Ovary (tissue), 10 donors: ENCODE measurements at places on chromosomes 3 and 15. TPM values are rescaled to one million over a fixed set of nuclear protein-coding genes. Genes with fewer than 3 reads are reported as not detected.
A peak's percentile ranks its signal among the peaks of the same experiment; 100 is the strongest.

DNA sequence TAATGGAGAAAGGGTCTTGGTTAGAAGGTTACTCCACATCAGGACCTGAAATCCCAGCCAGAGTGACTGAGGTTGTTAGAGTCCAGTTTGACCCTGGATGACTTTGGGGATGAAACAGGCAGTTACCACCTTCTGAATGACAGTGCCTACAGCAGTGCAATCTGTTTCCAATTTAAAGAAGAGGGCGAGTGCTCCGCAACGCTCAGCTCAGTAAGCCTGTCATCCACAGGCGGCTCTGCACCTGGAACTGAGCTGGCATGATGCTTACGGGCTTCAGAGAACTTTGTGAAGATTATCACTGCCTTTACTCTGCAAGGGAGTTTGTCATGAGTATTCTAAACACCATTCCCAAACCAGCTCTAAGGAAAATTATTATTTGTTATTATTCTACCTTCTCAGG, 127.7 kb upstream of the SLC24A5 start:
- H3K4me3 ChIP-seq: no peak overlapping the region
- H3K36me3 ChIP-seq: no peaks in the 10 kb centered on the region
- H3K27me3 ChIP-seq: no peaks in the 10 kb centered on the region
- H3K4me1 ChIP-seq: no peaks in the 10 kb centered on the region

GRCh38 chr3:60313951-60314461, 937.2 kb downstream of the FHIT start:
- no peaks in the 10 kb centered on the region for H3K36me3 ChIP-seq
- H3K4me3 ChIP-seq: no peak overlapping the region
- no peaks in the 10 kb centered on the region for H3K4me1 ChIP-seq
- H3K27ac ChIP-seq: no peak overlapping the region
- no peaks in the 10 kb centered on the region for H3K27me3 ChIP-seq
- no peak for DNase-seq

DNA sequence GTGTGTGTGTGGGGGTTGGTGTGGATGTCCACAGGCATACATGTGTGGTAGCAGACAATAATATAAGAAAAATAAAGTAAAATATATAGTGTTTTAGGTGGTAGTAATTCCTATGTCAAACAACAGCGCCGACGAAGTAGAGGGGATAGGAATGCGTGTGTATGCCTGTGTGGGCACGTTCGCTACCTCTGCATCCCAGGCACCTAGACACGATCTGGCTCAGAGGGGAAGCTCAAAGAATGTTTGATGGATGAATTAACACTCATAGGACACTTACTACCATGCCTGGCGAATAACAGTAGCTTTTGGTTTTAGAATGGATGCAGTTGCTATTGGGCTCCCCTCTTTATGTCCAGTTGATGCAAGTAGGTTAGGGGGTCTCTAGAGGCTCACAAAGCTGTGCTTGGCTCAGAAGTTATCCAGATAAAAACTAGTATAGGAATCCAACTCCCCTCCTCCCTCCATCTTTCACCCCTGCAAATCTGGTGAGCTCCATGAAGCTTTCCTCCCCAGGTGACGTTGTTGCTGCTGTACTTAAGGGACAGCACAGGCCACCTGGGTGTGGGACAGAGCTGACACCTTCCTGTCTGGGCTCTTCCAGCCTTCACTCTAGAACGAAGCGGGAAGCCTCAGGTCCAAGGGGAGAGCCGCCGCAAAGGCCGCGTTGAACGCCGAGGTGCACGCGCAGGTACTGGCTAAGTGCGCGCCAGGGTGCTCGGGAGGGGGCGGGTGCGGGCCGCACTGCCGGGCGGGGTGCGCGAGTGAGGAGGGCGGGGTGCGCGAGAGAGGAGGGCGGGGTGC, 192.6 kb upstream of the LYSMD4 start:
- H3K27ac ChIP-seq: peak overlapping the region; percentile 21
- no peaks in the 10 kb centered on the region for H3K36me3 ChIP-seq
- H3K27me3 ChIP-seq: no peaks in the 10 kb centered on the region
- peak; percentile 41 for DNase-seq

GRCh38 chr3:126912027-126912422, 70.9 kb upstream of the PLXNA1 start:
- H3K4me1 ChIP-seq: no peaks in the 10 kb centered on the region
- no peak overlapping the region for H3K27ac ChIP-seq
- no peak for DNase-seq
- no peak overlapping the region for H3K4me3 ChIP-seq
- no peaks in the 10 kb centered on the region for H3K27me3 ChIP-seq

DNA sequence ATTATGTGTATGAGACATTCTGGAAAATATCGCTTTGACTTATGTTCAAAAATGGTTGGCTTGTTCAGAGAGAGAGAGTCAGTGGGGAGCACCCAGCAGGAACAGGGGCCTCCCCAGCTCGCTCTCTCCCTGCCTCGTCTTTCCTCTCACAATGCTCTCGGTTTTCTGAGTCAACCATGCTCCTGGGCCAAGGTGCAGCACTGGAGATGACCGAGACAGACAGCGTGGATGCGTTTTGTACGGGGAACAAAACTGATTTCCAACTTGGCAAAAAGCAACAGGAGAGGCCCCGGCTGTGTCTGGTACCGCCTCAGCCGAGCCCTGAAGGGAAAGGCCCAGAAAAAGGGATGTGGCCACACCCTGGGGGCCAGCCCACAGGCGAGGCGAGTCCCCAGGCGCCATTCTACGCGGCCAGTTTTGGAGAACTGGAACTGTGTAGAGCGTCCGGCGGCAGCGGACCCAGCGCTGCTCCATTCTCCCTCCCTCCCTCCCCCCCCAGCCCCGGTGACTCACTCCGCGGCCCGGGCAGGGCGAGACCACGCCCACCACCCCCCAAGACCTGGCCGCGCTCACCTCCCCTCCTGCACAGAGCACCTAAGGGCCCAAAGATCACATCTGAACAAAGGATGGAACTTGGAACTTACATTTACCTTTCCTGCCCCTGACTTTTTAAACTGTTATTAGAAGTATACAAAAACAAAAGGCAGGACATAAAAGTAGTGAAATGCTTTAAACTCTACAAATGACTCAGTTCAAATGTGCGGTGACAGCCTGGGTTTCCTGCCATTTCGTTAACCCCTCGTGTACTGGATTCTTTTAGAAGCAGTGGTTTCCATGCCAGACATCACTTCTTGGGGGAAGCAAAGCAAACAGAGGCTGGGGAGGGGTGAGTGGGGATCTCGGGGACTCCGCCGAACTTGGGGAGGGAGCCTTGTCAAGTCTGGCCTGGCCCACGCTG, 12.7 kb downstream of the ATP10A start:
- H3K4me1 ChIP-seq: peaks cover 5% of the 10 kb centered on the region
- H3K27ac ChIP-seq: peak overlapping the region; percentile 10
- H3K27me3 ChIP-seq: no peaks in the 10 kb centered on the region
- H3K36me3 ChIP-seq: no peaks in the 10 kb centered on the region
- DNase-seq: peak; percentile 64
- peak overlapping the region; percentile 30 for H3K4me3 ChIP-seq

- H3K36me3 ChIP-seq: no peaks in the 10 kb centered on the region
- no peaks in the 10 kb centered on the region for H3K4me1 ChIP-seq
- H3K27ac ChIP-seq: no peak overlapping the region
- no peaks in the 10 kb centered on the region for H3K27me3 ChIP-seq
- DNase-seq: no peak
These were observed 337.8 kb upstream of the TBC1D5 start for GRCh38 chr3:18080198-18080689.

BNC1 gene
- 31.6 TPM for total RNA-seq

DNA sequence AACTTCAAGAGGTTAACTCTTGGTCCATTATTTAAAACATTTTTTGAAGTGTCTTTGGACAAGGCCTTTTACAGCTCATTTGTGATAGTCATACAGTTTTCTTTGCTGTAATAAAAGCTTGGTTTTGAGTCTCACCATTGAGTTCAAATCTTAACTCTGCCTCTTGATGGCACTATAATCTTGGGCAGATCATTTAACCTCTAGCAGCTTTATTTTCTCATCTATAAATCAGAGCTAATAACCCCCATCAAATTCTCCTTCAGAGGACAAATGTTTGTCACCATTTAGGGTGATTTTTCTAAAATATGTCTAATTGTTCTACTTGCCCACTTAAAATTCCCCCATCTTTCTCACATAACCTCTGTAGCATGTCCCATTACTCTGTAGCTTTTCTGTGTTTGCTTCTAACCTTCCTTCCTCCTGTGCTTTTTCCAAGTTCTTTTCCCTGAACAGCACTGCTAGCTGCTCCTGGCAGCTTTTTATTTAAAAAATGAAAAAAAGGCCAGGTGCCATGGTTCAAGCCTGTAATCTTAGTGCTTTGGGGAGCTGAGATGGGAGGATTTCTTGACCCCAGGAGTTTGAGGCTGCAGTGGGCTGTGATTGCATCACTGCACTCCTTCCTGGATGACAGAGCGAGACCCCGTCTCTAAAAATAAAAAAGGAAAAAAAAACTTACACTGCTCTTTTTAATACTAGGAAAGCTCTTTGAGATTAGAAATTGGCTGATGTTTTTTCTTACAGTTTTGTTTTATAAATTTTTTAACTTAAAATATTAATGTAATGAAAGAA, 28.5 kb downstream of the UBE2E1 start:
- H3K27me3 ChIP-seq: no peaks in the 10 kb centered on the region
- no peaks in the 10 kb centered on the region for H3K36me3 ChIP-seq
- peaks cover 9% of the 10 kb centered on the region for H3K4me1 ChIP-seq
- no peak for DNase-seq
- H3K4me3 ChIP-seq: no peak overlapping the region
- no peak overlapping the region for H3K27ac ChIP-seq

CATSPER2 gene
- 9.0 TPM for total RNA-seq

C3orf20 gene
- 0.13 TPM for total RNA-seq

TMEM207 gene
- total RNA-seq: not detected

GP9 gene
- not detected for total RNA-seq

- no peak overlapping the region for H3K27ac ChIP-seq
These were observed 231.0 kb upstream of the TLE3 start for GRCh38 chr15:70328679-70329115.

PPIP5K1 gene
- 45.2 TPM for total RNA-seq

GRCh38 chr15:63502843-63503738, 1.3 kb upstream of the USP3 start:
- H3K4me3 ChIP-seq: peak overlapping the region; percentile 72
- DNase-seq: peak; percentile 87
- H3K27me3 ChIP-seq: no peaks in the 10 kb centered on the region
- H3K4me1 ChIP-seq: peaks cover 14% of the 10 kb centered on the region

DNA sequence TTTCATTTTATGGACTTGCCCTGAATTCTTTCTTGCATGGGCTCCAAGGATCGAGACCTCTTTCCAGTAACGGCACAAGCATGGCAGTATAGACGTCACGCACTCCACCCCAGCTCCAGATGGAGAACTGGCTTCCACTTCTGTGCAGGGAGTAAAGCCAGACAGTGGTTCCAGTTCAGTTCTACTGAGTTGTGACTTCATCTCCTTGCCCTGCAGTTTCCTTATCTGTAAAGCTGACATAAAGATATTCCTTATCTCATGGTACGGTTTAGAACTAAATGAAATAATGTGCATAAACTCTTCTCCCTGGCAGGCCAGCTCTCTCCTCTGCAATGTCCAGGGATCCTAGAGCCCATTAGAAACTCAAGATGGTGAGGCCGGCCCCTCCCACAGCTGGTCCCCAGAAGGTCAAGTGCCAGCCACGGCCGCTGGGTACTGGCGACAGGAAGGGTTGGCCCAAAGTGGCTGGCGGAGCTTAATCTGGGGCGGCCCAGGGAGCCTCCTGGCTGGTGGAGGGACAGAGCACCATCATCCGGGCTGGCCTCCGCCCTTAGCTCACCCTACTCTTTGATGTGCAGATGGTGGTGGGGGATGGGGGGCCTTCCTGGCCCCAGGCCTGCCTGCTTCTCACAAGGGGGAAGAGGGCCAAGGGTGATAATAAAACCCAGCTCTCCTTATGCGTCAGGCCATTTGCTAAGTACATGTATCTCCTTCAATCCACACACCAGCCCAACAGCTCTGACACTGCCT, 7.2 kb downstream of the MESP2 start:
- H3K27me3 ChIP-seq: no peaks in the 10 kb centered on the region
- H3K4me1 ChIP-seq: peaks cover 2% of the 10 kb centered on the region
- no peaks in the 10 kb centered on the region for H3K36me3 ChIP-seq
- H3K27ac ChIP-seq: no peak overlapping the region

SETD2 gene
- 54.6 TPM for total RNA-seq

GRCh38 chr3:64530434-64531049, 157.3 kb downstream of the ADAMTS9 start:
- no peaks in the 10 kb centered on the region for H3K36me3 ChIP-seq
- no peak overlapping the region for H3K27ac ChIP-seq
- DNase-seq: peak; percentile 88
- no peaks in the 10 kb centered on the region for H3K27me3 ChIP-seq
- no peaks in the 10 kb centered on the region for H3K4me1 ChIP-seq

SEMA5B gene
- 2.4 TPM for total RNA-seq

LRRC15 gene
- 0.11 TPM for total RNA-seq

AP2M1 gene
- 107 TPM for total RNA-seq

- H3K27me3 ChIP-seq: no peaks in the 10 kb centered on the region
- no peak for DNase-seq
- no peak overlapping the region for H3K27ac ChIP-seq
- no peaks in the 10 kb centered on the region for H3K4me1 ChIP-seq
- H3K36me3 ChIP-seq: no peaks in the 10 kb centered on the region
These were observed 17.3 kb upstream of the NCK1 start for GRCh38 chr3:136844724-136845123.

GRCh38 chr3:181288145-181288544, 298.6 kb upstream of the DNAJC19 start:
- no peaks in the 10 kb centered on the region for H3K36me3 ChIP-seq
- H3K4me3 ChIP-seq: no peak overlapping the region
- no peaks in the 10 kb centered on the region for H3K27me3 ChIP-seq
- no peak overlapping the region for H3K27ac ChIP-seq

- no peaks in the 10 kb centered on the region for H3K27me3 ChIP-seq
- no peak overlapping the region for H3K27ac ChIP-seq
- no peak for DNase-seq
- no peaks in the 10 kb centered on the region for H3K36me3 ChIP-seq
- H3K4me3 ChIP-seq: no peak overlapping the region
These were observed 122.2 kb upstream of the SLC24A5 start for GRCh38 chr15:47998619-47999019.

- H3K36me3 ChIP-seq: no peaks in the 10 kb centered on the region
- no peaks in the 10 kb centered on the region for H3K27me3 ChIP-seq
- peak; percentile 31 for DNase-seq
- H3K4me3 ChIP-seq: no peak overlapping the region
These were observed 6.7 kb upstream of the PSTPIP1 start for GRCh38 chr15:76987896-76988860.

- DNase-seq: no peak
- H3K4me1 ChIP-seq: no peaks in the 10 kb centered on the region
- no peak overlapping the region for H3K4me3 ChIP-seq
- no peak overlapping the region for H3K27ac ChIP-seq
These were observed 4.5 kb upstream of the PRKAR2A start for GRCh38 chr3:48852151-48852550.

- no peaks in the 10 kb centered on the region for H3K27me3 ChIP-seq
- peaks cover 2% of the 10 kb centered on the region for H3K4me1 ChIP-seq
- no peak for DNase-seq
- H3K36me3 ChIP-seq: no peaks in the 10 kb centered on the region
These were observed 127.8 kb downstream of the ABI3BP start for GRCh38 chr3:100865442-100865841.

- no peaks in the 10 kb centered on the region for H3K36me3 ChIP-seq
- no peaks in the 10 kb centered on the region for H3K4me1 ChIP-seq
- no peak overlapping the region for H3K4me3 ChIP-seq
- H3K27me3 ChIP-seq: no peaks in the 10 kb centered on the region
- no peak for DNase-seq
These were observed 148.7 kb downstream of the MEX3B start for GRCh38 chr15:81897057-81897677.
